ENCODE measurements at places on chromosomes 11 and 22.

GRCh38 chr11:36868380-36868779 lies 270.3 kb upstream of the RAG2 start:
- no peak for DNase-seq

- no peak for DNase-seq
Observed at GRCh38 chr11:76159983-76160661, 46.2 kb downstream of the WNT11 start.

DNA sequence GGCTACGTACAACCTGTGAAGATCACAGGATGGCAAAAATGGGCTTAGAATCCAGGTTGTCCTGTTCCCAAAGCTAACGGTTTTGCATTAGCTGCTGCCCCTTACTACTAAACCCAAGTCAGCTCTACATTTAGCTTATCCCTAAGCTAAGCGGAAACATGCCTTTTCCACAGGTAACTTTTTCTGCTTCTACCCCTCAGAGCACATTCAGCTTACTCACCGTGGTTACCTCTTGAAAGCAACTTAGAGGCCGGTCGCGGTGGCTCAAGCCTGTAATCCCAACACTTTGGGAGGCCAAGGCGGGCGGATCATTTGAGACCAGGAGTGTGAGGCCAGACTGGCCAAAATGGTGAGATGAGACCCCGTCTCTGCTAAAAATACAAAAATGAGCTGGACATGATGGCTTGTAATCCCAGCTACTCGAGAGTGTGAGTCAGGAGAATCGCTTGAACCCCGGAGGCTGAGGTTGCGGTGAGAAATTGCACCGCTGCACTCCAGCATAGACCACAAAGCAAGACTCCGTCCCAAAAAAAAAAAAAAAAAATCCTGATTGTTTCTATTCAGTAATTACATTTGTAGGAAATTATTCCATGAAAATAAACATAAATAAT lies 790 bp upstream of the TMEM41B start:
- DNase-seq, result no peak

DNA sequence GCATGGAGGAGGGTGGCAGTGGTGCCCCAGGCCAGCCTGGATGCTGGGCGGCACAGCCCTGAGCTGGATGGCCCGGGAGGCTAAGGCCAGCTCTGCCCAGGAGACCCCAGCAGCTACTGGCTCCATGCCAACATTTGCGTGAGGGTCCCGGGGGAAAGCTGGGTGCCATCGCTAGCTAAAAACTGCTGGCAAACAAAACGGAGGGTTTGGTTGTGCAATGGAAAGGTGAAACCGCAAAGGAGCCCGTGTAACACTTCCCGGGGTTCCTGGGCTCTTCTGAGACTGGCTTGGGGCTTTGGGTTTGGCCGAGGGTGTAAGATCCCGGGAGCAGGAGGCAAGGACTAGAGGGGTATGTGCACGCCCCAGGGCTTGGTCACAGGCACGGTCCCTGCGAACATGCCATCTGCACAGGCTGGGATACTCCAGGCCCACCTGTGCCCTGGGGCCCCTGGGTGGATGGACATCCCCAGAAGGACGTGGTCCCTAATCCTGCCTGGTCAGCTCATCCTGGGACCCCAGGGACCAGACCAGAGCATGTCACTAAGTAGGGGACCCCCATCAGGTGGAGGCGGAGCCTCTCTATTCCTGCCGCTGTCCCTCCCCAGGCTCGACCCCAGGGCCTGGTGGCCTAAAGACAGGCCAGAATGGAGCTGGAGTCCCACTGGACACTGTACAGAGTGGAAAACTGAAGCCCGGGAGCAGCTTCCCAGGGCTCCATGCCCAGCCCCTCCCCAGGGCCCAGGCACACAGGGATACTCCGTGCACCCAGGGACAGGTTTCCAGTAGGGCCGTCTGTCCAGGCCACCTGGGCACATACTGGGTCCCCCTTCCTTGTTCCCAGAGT lies 44.6 kb downstream of the IGF2 start:
- no peak for DNase-seq

- DNase-seq, result no peak
Observed at GRCh38 chr11:126628790-126629621, 273.5 kb downstream of the ST3GAL4 start.

DNA sequence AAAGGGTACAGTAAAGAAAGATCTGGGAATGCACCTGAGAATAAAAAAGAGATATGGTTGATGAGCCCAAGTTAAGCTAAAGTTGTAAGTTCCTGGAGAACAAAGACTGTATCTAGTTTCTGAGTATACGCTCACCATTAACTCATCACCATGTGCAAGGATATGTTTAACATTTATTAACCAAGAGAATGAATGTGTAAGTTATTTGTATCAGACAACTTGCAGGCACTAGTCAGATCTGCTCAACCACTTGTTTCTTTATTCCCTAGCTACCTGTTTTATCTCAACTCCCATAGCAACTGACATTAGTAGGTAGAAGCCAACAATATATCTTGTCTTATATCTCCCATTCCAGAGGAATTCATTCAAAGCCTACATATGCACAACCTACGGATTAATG lies 74.9 kb upstream of the KCNA4 start:
- DNase-seq, result no peak

DNA sequence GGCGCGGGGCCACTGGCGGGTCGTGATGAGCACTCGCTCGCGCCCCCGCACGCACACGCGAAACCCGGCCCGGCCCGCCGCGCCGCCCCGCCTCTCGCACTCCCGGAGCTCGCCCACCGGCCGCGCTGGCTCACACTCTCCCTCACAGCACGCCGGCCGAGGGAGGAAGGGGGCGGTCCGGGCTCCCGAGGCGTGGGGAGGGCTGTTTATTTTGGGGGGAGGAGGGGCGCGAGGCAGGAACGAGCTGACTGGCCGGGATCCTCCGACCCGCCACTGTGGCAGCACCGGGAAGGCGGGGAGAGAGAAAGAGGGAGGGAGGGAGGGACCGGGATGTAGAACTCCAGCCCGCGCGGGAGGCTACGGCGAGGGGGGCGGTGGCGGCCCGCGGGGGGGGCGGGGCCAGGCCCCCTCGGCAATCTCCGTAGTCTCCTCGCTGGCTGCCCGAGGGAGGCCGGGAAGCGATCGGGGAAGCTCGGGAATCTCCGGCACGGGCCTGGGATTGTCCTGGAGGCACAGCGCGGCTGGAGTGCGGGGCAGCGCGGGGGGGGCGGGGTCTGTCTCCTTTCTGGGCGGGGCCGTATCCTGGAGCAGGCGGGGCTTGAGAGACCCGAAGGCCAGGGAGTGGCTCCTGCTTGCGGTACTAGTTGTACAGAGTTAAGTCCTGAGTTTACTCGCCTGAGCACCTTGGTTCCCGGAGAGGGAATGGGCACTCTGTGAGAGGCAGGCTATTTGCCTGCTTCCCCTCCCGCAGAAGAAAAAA lies at the start of gene RBFOX2:
Gene RBFOX2, minus strand, starts transcription at position 179 of the 760 bp plus-strand sequence. CDS start 399 bp downstream, outside the sequence.
- peak; percentile 87 for DNase-seq

DNA sequence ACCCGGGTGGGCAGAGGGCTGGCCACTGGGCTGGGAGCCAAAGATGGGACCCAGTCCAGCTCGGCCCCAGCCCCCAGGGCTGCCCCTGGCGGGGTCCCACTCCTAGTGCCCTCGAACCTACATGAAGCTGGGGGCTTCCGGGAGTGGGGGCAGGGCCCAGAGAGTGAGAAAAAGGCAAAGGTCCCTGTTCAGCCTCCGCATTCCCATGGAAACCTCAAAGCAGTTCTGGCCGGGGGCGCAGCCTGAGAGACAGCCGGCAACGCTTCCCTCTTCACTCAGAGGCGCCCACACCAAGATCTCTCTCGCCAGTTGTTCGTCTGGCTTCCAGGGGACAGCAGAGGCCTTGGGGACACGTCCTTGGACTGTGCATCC lies 22.4 kb upstream of the ARHGAP8 start:
- DNase-seq, result no peak

GRCh38 chr11:128302425-128303186 lies 284.8 kb downstream of the ETS1 start:
- no peak for DNase-seq

DNA sequence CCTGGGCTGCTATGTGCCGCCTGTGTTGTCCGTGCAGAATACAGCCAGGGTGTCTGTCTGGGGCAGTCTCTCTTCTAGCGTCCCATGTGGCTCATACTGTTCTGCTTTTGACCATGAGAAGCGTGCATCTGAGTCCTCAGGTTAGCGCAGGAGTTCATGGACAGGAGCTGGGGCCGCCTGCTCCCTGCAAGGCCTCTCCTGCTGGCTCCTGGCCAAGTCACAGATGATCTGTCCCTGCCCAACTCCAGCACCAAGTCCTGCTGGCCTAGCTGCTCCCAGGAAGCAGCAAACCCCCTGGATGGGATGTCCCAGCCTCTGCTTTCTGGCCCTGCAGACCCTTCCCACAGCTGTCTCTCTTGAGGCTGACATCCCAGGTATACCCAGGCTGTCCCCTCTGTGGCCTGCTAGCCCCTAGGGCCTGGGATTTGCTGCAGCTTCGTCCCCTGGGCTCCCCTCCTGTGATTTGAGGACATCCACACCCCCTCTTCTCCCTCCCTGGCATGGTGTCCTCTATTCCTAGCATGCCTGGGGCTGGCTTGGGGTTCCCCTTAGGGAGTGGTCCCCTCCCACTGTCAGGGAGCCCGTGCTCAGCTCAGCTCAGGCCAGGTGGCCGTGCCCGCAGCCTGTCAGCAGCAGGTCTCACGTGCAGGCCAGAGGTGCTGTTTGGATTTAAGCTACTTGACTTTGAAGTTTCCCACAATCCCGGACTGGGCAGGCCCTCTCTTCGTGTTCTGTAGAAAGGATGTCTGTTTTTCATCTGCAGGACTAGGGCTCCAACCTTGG lies 17.8 kb downstream of the PRR5 start:
- no peak for DNase-seq

DNA sequence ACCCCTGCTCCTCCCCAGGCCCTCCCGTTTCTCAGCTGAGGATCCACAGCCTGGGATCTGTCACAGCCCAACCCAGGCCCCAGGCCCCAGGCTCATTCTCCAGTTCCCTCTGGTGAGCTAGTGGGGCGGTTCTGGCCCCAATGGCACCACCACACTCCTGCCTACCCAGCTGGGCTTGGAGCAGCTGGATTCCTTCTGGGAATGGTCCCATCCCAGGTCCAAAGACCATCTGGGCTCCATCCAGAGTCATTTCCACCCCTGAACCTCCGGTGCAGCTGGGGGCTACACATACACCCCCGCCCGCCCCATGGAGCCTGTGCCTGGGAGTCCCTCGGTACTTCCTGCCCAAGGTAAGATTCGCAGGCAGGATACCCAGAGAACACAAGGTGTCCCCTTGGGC lies 35.5 kb upstream of the PDGFB start:
- no peak for DNase-seq

GRCh38 chr22:31929167-31929930 lies 15.0 kb upstream of the YWHAH start:
- no peak for DNase-seq

GRCh38 chr22:41106122-41106968 lies 14.0 kb downstream of the EP300 start:
- no peak for DNase-seq

DNA sequence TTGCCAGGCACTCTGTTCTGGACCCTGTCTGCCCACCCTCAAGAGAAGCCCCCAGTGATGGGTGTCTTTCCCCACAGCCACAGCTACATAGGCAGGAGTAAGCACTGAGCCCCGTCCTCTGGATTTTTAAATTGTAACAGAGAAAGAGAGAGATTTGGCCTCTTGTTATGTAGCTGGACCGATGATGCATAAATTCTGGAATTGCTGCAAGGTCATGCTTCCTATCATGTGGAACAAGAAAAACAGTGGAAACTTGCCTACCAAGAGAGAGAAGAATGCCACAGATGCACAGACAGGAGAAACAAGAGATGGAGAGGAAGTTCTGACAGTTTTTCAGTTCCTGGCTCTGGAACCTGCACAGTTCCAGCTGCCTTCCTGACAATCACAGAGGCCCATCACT lies 150.2 kb downstream of the ETS1 start:
- DNase-seq, result no peak

DNA sequence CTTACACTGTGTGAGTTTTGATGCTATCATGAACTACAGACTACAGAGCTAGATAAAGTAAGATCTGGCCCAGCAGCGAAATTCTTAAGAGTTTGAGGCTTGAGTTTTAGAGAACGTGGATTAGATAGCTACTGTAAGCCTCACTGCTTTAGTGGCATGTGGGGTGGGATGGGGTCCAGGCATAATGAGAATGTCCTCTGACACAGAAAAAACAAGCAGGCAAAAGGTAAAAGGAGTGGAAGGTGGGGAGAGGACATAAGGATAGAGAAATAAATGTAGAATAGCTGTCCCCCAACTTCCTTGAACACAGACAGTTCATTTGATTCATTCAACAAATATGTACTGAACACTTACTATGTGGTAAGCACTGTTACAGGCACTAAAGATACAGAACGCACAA lies 324.5 kb upstream of the PITPNB start:
- DNase-seq, result no peak

- no peak for DNase-seq
Observed at GRCh38 chr22:21073023-21073422, 27.3 kb downstream of the LRRC74B start.

- no peak for DNase-seq
Observed at GRCh38 chr22:37522482-37522881, 3.3 kb upstream of the CARD10 start.

DNA sequence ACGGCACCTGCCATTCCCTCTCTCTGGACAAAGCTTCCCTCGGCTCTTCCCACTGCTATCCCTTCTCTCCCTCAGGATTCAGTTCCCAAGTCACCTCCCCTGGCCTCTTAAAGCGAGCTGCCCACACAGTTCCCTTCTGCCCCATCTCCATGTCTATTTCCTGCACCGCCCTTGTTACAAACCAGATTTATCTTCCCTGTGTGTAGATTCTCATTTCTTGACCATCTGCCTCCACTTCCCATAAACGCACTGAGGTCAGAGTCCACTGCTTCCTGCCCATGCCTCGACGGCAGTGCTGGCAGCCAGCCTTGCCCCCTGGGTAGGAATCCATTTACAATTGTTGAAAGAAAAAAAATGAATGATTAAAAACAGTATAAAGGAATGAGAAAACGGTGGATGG lies 11.6 kb upstream of the APOBEC3B start:
- DNase-seq, result no peak

DNA sequence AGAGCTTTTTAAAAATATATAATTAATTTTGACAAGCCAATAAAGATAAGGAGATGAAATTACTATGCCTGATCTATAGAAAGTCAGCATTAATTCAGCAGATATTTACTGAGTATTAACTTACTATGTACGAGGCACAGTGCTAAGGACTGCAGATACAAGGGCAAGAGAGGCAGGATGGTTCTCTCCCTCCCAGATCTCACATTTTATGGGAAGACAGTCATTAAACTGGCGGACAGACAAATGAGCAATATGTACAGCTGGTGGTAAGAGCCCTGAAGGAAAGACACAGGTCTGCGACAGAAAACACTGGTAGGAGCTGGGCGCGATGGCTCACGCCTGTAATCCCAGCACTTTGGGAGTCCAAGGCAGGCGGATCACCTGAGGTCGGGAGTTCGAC lies 36.8 kb downstream of the MCHR1 start:
- DNase-seq, result no peak

GRCh38 chr11:34909415-34909814 lies 6.8 kb downstream of the APIP start:
- no peak for DNase-seq

GRCh38 chr11:12784445-12784844 lies 110.2 kb downstream of the TEAD1 start:
- DNase-seq, result no peak

Data from AML-193 (cell line).